ENCODE measurements at places on chromosomes 4 and X.

DNA sequence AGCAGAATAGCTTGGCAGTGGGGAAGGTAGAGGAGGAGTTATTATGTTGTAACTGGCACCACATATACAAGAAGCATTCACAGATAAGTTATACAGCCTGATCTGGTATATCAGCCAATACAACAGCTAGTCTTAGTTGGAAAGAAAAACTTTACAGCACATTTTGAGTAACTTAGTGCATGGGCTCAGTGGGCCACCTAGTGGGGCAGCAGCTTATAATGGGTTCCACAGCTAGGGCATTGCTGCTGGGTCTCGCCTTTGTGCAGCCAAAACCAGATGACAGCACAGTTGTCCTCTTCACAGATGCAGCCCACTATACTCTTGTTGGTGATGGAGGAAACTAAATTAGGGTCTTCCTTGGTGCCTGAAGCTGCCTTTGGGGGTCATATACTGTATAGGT lies 448.1 kb upstream of the RASGEF1B start:
- no peak for DNase-seq

DNA sequence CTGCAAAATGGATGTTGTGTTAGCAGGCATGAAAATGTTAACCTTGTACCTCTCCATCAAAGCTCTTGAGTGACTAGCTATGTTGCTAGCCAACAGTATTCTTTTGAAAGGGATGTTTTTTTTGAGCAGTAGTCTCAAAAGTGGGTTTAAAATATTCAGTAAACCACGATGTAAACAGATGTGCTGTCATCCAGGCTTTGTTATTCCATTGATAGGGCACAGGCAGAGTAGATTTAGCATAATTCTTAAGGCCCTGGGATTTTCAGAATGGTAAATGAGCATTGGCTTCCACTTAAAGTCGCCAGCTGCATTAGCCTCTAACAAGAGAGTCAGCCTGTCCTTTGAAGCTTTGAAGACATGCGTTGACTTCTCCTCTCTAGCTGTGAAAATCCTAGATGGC lies 18.4 kb downstream of the FGF2 start:
- DNase-seq, result no peak

DNA sequence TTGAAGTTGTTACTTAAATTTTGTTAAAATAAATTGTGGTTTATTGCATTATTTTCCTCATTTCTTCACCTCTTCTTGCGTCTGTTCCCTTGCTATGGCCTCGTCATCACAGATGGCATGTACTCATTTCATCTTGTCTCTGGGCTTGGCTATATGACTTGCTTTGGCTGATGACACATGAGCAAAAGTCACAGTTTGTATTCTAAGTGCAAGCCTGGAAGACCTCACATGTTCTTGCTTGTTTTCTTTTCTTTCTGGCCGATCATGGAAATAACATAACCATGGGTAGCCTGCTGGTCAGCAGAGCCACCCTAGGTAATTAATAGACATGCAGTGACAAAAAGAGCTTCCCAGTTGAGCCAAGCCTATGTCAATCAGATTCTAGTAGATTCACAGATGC lies 527.9 kb downstream of the SPRY1 start:
- DNase-seq, result no peak

DNA sequence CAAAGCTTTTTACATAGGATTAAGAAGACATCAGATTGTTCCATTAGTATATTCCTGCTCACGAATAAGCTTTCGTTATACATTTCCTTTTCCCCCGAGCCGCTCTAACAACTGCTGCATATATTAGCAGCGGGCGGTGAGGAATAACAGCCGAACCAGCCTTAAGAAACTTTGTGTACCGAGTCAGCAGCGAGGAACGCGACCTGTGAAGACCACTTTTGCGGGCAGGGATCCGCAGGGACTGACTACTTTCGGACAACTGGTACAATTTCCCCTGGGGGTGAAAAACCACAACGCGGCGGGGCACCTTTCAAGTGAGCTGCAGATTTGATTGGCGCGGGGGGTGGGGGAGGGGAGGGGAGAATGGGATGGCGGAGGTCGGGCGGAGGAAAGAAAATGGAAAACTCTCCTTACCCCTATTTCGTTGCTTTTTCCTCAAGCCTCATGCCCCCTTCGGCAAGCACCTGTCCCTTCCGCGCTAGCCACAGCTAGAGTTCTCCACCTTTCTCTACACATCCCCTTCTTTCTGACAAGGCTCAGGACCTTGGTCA lies 5.9 kb upstream of the PITX2 start:
- DNase-seq, result no peak

- DNase-seq, result no peak
These were observed at the start of gene PAGE2B for GRCh38 chrX:55074851-55075467. Gene PAGE2B, plus strand, starts transcription at chrX:55075030. Its CDS starts 1,012 bp downstream, at chrX:55076042.

DNA sequence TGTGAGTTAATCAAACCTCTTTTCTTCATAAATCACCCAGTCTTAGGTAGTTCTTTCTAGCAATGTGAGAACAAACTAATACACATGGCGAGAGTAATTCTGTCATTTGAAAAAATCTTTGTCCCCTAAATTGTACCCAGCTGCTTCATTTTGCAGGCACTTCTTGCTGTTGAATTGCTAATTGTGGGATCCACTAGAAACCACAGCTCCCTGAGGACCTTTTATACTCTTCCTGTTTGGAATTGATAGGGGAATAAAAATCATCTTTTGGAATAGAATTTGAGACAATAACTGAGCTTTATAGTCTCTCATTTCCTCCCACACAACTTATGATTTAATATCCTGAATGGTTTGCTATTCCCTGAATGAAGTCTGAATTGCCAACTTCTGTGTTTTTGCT lies 170.2 kb downstream of the PACRGL start:
- no peak for DNase-seq
